Activated CD8-positive, alpha-beta memory T cell treated with anti-CD3 and anti-CD28 coated beads for 4 hours (primary cell): ENCODE measurements at places on chromosomes 16 and 17.

- no peak for DNase-seq
These were observed 14.5 kb downstream of the TRAF7 start for GRCh38 chr16:2170080-2170479.

- DNase-seq, result no peak
These were observed 21.8 kb downstream of the CEP131 start for GRCh38 chr17:81200695-81201580.

DNA sequence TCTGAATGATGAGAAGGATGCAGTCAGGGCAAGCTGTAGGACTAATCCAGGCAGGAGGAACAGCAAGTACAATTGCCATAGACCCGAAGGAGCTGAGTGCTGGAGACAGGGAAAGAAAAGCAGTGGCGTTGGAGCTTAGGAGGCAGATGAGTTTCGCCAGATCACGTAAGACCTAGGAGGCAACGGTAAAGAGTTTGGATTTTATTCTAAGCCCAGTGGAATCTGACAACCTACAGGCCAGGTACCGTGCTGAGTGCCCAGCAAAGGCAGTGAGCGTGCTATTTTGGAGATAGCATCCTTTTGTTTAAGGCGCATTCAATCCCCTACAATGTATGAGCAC lies 1.2 kb downstream of the USP43 start:
- no peak for DNase-seq

DNA sequence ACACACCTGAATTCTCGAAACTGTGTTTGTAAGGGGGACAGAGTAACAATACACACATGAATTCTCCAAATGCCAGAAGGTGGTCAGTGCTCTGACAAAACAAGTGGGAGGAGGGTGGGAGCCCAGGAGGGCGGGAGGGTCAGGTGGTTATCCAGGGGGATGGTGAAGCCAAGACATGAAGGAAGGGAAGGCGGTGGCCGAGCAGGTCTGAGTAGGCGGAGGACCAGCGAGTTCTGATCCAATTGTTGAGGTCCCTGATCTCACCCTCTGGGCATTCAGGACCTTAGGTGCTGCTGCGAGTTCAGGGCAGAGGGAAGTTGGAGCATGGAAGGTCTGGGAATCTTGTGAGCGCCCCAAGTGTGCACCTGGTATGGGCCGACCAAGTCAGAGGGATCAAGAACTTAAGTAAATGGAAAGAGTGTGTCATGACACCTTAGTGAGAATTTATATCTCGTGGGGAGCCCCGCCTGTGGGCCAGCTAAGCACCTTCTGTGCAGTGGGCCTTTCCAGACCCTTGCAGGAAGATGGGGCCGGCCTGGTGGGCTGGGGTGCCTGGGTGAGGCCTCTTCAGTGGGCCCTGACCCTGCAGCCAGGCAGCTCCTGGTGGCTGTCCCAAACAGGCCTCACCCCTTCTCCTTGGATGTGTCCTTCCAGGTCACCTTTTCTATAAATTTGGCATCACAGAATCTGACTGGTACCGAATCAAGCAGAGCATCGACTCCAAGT lies 86.1 kb downstream of the NPIPB11 start:
- DNase-seq, result no peak

GRCh38 chr17:57869617-57870282 lies 19.9 kb upstream of the MRPS23 start:
- DNase-seq, result no peak

GRCh38 chr17:1976000-1976682 lies 49.0 kb downstream of the RTN4RL1 start:
- DNase-seq, result no peak
